ENCODE measurements at places on chromosomes 6 and 20.

- no peak for DNase-seq
Measured at GRCh38 chr6:106102967-106103727, 17.0 kb downstream of the PRDM1 start.

GRCh38 chr6:125370343-125370742 is 68.6 kb upstream of the HDDC2 start:
- DNase-seq, result no peak

GRCh38 chr6:37513155-37513554 is 13.5 kb upstream of the CCDC167 start:
- DNase-seq, result no peak

DNA sequence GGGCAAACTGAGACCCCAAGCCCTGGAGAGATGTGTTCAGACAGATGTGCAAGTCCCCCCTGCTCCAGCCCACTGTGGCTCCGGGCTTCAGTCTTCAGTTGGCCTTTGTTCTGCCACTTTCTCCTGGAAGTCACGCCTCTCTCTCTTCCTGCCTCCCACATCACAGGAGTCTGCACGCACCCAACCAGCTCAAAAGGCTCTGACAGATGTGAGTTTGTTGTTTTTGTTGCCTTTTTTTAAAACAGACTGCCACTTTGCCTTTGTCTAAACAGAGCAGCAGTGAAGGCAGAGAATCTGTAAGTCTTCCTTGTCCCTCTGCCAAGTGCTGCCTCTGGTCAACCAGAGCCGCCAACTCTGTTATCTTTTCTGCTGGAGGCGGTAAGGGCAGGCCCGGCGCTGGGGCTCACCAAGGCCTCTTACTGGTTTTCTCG is 149.7 kb downstream of the TFAP2C start:
- DNase-seq, result peak; percentile 42

Data from IMR-90 (cell line).